ENCODE measurements at places on chromosomes 1 and 21.
A peak's percentile ranks its signal among the peaks of the same experiment; 100 is the strongest.

DNA sequence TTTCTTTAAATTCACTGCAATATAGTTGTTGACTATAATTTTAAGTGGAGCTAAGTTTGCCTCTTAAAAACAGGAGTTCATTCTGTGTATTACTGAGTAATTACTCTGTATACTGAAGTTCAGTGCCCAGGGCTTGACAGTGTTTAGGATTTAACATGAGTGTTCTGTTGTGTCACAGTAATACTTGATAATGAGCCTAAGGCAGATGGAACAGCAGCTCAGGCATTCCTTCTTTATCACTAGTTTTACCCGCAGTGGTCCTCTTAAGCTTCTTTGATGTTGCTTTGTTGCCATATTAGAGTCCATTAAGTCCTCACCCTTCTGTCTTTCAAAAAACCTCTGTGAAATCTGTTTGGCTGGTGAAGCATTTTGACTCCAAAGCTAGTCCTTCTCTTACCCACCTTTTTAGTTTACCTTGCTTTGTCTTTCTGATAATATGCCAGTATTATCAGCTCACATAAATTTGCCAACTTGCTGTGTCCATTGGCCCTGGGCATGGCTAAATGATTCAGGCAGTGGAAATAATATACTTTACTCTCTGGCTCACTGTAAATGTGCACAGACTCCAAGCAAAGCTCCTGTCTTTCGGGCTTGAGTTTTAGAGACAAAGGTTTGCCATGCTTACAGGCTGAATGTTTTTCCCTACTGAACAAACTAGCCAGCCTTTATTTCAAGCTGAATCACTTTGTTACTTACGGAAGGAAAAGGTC, 17.7 kb downstream of the HIPK1 start:
- H3K4me1 ChIP-seq: peaks cover 47% of the 10 kb centered on the region
- no peak for DNase-seq
- no peaks in the 10 kb centered on the region for H3K27me3 ChIP-seq
- H3K36me3 ChIP-seq: peaks cover 10% of the 10 kb centered on the region
- peak overlapping the region; percentile 66 for H3K27ac ChIP-seq

DNA sequence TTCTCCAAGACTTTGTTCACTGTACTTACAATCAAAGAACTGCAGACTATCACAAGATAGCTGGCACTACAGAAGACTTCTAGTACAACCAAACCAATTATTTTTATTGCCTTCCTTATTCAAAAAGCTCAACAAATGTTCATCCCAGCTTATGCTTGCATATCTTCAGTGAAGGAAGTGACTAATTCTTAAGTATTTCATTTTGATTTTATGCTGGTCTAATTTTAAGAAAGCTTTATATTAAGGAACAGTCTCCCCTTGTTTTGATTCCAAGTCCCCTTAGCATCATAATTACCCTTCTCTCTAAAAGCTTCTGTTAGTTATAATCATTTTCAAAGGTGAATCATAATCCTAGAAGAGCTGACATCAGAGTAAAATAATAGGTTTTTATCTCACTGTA, 132.9 kb downstream of the LRRIQ3 start:
- H3K36me3 ChIP-seq: no peaks in the 10 kb centered on the region
- H3K4me3 ChIP-seq: no peak overlapping the region
- H3K27me3 ChIP-seq: no peaks in the 10 kb centered on the region
- no peaks in the 10 kb centered on the region for H3K4me1 ChIP-seq

DNA sequence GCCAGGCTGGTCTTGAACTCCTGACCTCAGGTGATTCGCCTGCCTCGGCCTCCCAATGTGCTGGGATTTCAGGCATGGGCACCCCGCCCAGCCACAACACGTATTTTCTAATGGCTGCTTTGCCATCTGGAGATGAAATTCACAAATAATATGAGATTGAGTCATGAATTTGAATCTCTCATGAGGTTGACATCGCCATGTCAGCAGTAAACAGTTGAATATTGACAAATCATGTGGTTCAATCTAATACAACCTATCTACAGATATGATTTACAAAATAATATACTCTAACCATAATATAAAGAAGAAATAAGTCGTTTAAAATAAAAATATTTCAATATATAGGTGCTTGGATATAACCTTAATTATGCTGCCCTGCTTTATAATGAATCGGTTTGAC, 42.1 kb downstream of the MYOM3 start:
- H3K27ac ChIP-seq: no peak overlapping the region
- no peaks in the 10 kb centered on the region for H3K36me3 ChIP-seq
- H3K4me3 ChIP-seq: no peak overlapping the region
- DNase-seq: no peak
- H3K4me1 ChIP-seq: peaks cover 6% of the 10 kb centered on the region
- no peaks in the 10 kb centered on the region for H3K27me3 ChIP-seq

DNA sequence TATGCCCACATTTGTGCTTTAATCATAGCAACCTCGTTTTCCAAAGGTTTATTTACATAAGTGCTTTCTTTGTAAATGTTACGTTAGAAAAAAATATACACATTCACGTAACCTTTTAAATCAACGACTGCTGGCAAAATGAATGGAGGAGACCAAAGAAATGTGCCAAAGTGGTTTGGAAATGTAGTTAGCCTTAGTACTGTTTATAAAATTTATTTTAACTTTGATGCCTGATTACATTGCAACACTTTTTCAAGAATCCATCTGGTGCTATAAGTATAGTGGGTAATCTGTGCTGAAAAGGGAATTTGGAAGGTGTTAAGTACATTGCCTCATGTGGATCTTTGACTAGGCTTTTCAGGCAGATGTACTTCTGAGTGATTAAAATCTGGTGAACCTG, 108.9 kb downstream of the IFI44 start:
- H3K27ac ChIP-seq: no peak overlapping the region
- no peaks in the 10 kb centered on the region for H3K4me1 ChIP-seq
- H3K4me3 ChIP-seq: no peak overlapping the region
- H3K36me3 ChIP-seq: no peaks in the 10 kb centered on the region

DNA sequence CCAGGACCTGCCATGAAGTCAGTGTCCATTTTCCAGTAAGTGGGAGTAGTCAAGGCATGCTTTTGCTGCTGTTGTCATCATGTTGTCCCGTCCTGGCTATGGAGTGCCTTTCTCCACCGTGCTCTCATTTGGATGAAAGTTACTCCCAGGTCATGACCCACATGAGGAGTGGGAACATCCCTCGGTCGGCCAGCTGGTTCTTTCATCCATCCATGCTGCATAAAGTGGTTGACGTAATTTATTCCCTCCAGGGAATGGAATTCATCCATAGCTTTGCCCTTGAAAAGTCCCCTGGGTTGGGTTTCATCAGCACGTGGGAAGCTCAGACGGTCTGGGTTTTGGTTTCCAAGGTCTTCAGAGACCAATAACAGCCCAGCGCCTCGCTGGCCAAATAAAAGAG, 11.6 kb downstream of the PLA2G2A start:
- no peak overlapping the region for H3K4me3 ChIP-seq
- H3K27ac ChIP-seq: no peak overlapping the region
- H3K36me3 ChIP-seq: no peaks in the 10 kb centered on the region
- no peak for DNase-seq
- no peaks in the 10 kb centered on the region for H3K4me1 ChIP-seq

GRCh38 chr1:201054091-201054543, 30.6 kb upstream of the KIF21B start:
- H3K27me3 ChIP-seq: no peaks in the 10 kb centered on the region
- DNase-seq: no peak
- no peaks in the 10 kb centered on the region for H3K36me3 ChIP-seq
- peaks cover 3% of the 10 kb centered on the region for H3K4me1 ChIP-seq
- H3K27ac ChIP-seq: no peak overlapping the region
- H3K4me3 ChIP-seq: no peak overlapping the region

DNA sequence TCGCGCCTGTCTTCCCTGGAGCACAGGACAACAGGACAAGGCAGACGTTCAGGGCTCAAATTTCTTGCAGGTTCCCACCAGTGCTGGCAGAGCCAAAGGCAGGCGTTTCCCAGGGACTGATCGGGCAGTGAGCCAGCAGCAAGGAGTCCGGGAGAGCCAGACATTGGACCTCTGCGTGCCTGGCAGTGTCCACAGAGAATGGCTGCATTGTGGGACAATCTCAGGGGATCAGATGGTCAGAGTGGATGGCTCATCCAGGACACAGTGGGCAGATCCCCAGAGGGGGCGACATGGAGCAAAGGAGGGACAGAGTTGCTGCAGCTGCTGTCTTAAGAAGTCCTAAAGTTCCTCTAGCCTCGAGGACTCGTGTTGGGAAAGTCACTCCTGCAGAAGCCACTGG, 4.6 kb downstream of the TMEM63A start:
- no peak for DNase-seq
- no peaks in the 10 kb centered on the region for H3K27me3 ChIP-seq
- peaks cover 89% of the 10 kb centered on the region for H3K4me1 ChIP-seq
- peaks cover 69% of the 10 kb centered on the region for H3K36me3 ChIP-seq
- no peak overlapping the region for H3K4me3 ChIP-seq
- H3K27ac ChIP-seq: no peak overlapping the region

DNA sequence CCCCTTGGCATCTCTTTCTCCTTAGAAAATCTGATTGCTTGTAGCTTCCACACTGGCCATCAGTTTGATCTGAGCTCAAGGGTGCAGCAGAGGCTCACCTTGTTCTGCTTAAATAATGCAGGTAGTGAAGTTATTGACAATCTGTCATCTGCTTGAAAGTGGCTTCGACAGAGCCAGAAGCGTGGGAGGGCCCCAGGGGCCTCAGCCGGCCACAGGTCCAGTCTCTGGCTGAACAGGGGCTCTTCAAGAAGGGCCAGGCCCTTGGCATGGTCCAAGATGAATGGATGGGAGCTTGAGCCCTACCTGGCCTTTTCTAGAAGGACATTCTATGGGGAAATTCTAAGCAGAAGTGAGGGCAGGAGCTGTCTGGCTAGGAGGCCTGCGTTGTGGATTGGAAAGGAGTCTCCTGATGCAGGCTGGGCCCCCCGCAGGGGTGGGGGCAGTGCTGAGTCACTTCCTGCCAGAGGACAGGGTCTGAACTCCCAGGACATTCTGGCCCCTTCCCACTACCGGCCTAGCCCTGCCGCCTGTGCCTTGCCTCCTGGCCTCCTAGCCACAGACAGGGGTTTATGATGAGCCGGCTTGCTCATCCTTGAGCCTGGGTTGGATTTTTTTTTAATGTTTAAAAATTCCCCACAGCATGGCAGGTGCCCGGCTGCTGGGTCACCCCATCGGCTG, 162.3 kb upstream of the VAMP3 start:
- no peak overlapping the region for H3K4me3 ChIP-seq
- H3K27me3 ChIP-seq: no peaks in the 10 kb centered on the region
- H3K27ac ChIP-seq: no peak overlapping the region
- H3K36me3 ChIP-seq: no peaks in the 10 kb centered on the region
- H3K4me1 ChIP-seq: no peaks in the 10 kb centered on the region
- no peak for DNase-seq

DNA sequence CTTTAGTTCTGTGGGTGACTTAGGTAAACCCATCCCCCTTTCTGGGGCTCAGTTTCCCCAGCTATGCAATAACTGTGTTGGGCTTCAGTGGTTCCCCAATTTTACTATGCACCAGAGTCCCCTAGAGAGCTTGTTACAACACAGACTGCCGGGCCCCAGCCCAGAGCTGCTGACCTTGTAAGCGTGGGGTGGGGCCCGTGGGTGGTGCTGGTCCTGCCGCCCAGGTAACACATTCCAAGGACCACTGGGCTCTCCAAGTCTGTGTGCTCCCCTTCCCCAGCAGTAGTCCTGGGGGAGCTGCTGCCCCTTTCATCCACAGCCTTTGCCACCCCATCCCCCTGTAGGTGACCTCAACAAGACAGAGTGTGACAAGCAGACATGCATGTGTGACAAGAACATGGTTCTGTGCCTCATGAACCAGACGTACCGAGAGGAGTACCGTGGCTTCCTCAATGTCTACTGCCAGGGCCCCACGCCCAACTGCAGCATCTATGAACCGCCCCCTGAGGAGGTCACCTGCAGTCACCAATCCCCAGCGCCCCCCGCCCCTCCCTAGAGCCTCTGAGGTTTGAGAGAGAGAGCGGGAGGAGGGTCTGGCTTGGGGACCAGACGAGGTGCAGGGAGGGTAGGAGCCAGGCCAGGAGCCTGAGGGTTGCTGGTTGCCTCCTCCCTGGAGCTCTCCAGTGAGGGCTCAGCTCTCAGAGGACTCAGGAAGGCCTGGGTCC, 8.9 kb downstream of the PLA2G2F start:
- peaks cover 11% of the 10 kb centered on the region for H3K4me1 ChIP-seq
- DNase-seq: no peak
- H3K27ac ChIP-seq: no peak overlapping the region
- no peak overlapping the region for H3K4me3 ChIP-seq
- H3K27me3 ChIP-seq: no peaks in the 10 kb centered on the region

DNA sequence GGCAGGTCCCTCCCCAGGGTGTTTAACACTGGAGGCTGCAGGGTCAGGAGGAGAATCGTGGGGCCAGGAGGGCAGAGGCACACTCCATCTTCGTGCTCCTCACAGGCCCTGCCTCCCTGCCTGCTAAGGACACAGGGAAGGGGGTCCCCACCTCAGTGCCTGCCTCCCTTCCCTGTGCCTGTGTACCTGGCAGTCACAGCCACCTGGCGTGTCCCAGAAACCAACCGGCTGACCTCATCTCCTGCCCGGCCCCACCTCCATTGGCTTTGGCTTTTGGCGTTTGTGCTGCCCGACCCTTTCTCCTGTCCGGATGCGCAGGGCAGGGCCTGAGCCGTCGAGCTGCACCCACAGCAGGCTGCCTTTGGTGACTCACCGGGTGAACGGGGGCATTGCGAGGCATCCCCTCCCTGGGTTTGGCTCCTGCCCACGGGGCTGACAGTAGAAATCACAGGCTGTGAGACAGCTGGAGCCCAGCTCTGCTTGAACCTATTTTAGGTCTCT, 623 bp upstream of the BGLAP start:
- H3K27me3 ChIP-seq: no peaks in the 10 kb centered on the region
- H3K36me3 ChIP-seq: peaks cover 37% of the 10 kb centered on the region
- no peak for DNase-seq

GRCh38 chr1:75134647-75135572, 722 bp downstream of the LHX8 start:
- H3K4me3 ChIP-seq: no peak overlapping the region
- no peaks in the 10 kb centered on the region for H3K4me1 ChIP-seq

GRCh38 chr1:199837321-199837720, 190.2 kb upstream of the NR5A2 start:
- no peak overlapping the region for H3K4me3 ChIP-seq
- no peak overlapping the region for H3K27ac ChIP-seq
- H3K27me3 ChIP-seq: peaks cover 5% of the 10 kb centered on the region
- no peaks in the 10 kb centered on the region for H3K4me1 ChIP-seq

DNA sequence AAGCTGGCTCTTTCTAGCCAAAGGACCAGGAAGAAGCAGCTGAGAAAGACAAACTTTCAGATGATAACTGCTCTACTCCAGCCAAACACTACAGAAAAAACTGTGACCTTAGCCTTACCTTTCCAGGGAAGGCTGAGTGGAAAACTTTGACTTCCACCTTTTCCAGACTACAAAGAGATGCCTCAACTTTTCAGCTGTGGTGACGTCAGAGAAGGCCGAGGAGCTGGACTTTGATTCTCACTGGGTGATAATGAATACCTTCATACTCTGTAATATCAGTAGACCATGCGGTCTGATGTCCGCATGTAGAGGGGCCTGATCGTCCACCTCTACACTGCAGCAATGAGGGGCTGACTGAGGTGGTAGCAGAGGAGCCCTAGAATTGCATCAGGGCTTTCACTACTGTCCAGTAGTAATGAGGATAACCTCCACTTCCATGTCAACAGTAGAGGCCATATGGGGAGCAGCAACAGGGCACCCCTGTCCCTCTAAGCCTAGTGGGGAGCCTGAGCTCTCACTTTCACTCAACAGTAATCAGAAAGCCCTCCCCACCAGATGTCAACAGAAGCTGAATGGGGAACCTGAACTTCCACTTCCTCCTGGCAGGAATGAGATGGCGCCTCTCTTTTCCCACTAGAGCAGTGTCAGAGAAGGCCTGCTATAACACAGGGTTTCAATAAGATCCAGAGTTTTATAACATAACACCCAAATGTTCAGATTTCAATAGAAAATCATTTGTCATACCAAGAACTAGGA, 28.4 kb upstream of the PADI1 start:
- H3K27ac ChIP-seq: no peak overlapping the region
- no peaks in the 10 kb centered on the region for H3K27me3 ChIP-seq
- H3K36me3 ChIP-seq: no peaks in the 10 kb centered on the region
- no peaks in the 10 kb centered on the region for H3K4me1 ChIP-seq

All from CD4-positive, alpha-beta T cell (primary cell).